ENCODE measurements at places on chromosomes 6 and 20.

- H3K4me3 ChIP-seq = no peak overlapping the region
- H3K4me1 ChIP-seq = peaks cover 18% of the 10 kb centered on the region
- no peaks in the 10 kb centered on the region for H3K27me3 ChIP-seq
- peaks cover 56% of the 10 kb centered on the region for H3K36me3 ChIP-seq
- no peak overlapping the region for H3K27ac ChIP-seq
Observed at GRCh38 chr6:7232351-7232750, 80.6 kb downstream of the SSR1 start.

DNA sequence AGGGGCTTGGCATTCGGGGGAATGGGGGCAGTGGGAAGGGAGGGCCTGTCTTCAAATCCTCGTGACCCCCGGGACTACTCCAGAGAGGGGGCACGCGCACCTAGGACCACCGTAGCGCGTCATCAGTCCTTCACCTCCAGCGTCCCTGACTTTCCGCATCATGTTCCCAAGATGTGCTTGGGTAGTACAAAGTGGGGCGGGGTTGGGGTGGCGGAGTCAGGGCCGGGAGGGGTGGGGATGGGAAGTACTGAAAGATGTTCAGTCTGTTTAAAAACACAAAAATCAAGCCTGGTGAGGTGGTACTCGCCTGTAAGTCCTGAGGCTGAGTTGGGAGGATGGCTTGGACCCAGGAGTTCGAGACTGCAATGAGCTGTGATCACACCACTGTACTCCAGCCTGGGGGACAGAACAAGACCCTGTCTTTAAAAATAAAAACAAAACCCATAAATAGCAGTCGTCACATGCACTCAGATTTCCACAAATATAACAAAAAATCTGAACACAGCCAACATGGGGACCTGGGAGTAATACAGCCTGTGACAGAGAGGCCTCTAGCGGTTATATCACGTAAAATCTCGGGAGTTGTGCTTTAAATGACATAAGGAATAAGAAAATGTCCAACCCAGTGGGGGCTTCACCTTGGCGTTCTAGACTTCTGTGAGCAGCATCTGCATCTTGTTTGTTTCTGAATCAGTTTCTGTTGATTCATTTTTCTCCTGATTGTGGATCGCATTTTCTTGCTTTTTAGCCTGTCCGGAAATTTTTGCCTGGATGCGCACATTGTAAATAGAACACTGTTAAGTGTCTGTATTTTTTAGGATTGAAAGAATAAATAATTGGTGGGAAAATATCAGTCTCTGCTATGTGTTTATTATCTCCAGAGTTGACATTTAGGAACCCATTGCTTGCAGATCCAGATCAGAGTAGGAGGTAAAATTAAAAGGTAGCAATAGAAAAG, 698 bp upstream of the LRP11 start:
- H3K27me3 ChIP-seq = no peaks in the 10 kb centered on the region
- no peaks in the 10 kb centered on the region for H3K36me3 ChIP-seq
- H3K27ac ChIP-seq = peak overlapping the region; percentile 96
- no peak for DNase-seq

- no peaks in the 10 kb centered on the region for H3K36me3 ChIP-seq
- no peaks in the 10 kb centered on the region for H3K27me3 ChIP-seq
- no peak overlapping the region for H3K27ac ChIP-seq
- no peak overlapping the region for H3K4me3 ChIP-seq
- DNase-seq = no peak
Observed at GRCh38 chr6:109311471-109311870, 70.8 kb downstream of the CD164 start.

GRCh38 chr6:31351401-31352309, 5.3 kb downstream of the HLA-B start:
- peaks cover 9% of the 10 kb centered on the region for H3K36me3 ChIP-seq
- no peak overlapping the region for H3K27ac ChIP-seq
- peaks cover 15% of the 10 kb centered on the region for H3K4me1 ChIP-seq
- H3K4me3 ChIP-seq = no peak overlapping the region
- no peaks in the 10 kb centered on the region for H3K27me3 ChIP-seq

GRCh38 chr20:9968015-9968414, 66.8 kb upstream of the ANKEF1 start:
- H3K4me3 ChIP-seq = no peak overlapping the region
- H3K36me3 ChIP-seq = no peaks in the 10 kb centered on the region
- DNase-seq = no peak
- peaks cover 3% of the 10 kb centered on the region for H3K27me3 ChIP-seq

GRCh38 chr6:29500594-29500993, 12.8 kb upstream of the MAS1L start:
- no peaks in the 10 kb centered on the region for H3K36me3 ChIP-seq
- H3K27ac ChIP-seq = no peak overlapping the region
- no peaks in the 10 kb centered on the region for H3K4me1 ChIP-seq
- H3K4me3 ChIP-seq = no peak overlapping the region
- no peak for DNase-seq
- peaks cover 11% of the 10 kb centered on the region for H3K27me3 ChIP-seq

DNA sequence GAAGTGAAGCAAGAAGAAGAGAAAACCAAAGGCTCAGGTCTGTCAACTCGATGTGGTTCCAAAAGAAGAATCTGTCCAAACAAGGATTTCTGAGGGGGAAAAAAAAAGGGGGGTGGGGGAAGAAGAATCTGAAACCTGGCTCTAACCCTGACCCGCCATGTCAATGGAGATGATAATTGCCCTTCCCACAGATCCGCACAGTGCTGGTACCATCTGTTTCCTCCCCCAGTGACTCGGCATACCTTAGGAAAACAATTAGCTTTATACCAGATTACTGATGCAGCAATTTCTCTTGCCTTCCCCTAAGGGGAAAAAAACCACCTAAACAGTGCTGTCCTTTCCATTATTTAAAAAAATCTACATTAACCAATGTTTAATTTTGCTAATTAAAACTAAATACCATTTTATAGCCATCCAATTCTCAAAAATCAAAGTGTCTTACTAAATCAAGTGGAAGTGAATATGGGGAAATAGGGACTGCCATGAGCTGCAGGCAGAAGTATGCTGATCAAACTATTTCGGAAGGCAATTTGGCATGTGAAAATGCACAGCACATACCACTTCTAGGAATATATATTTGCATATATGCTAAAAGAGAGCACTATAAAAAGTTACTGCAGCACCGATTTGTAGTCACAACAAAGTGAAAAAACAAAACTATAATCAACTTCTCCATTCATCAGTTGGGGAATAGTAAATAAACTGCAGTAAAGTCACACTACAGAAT, 46.8 kb downstream of the MAP7 start:
- H3K36me3 ChIP-seq = no peaks in the 10 kb centered on the region
- no peak for DNase-seq
- no peak overlapping the region for H3K27ac ChIP-seq
- peaks cover 8% of the 10 kb centered on the region for H3K4me1 ChIP-seq
- H3K27me3 ChIP-seq = no peaks in the 10 kb centered on the region

DNA sequence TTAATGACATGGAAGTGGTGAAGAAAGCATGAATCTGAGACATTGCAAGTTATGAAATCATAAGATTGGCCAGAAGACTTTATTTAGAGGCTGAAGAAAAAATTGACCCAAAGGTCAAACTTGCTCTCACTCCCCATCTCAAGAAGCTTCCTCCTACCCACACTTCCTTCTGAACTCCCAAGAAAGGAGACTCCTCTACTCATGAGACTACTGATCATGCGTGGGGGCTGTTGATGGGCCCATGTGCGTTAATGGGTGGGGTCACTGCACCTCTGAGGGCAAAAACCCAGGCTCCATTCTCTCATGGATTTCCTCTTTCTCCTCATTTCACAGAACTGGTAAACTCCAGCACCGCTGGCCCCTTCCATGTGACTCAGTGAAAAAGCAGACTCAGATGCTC, 470.6 kb upstream of the ARID1B start:
- H3K27ac ChIP-seq = no peak overlapping the region
- no peaks in the 10 kb centered on the region for H3K36me3 ChIP-seq
- H3K4me3 ChIP-seq = no peak overlapping the region
- DNase-seq = no peak
- no peaks in the 10 kb centered on the region for H3K27me3 ChIP-seq

DNA sequence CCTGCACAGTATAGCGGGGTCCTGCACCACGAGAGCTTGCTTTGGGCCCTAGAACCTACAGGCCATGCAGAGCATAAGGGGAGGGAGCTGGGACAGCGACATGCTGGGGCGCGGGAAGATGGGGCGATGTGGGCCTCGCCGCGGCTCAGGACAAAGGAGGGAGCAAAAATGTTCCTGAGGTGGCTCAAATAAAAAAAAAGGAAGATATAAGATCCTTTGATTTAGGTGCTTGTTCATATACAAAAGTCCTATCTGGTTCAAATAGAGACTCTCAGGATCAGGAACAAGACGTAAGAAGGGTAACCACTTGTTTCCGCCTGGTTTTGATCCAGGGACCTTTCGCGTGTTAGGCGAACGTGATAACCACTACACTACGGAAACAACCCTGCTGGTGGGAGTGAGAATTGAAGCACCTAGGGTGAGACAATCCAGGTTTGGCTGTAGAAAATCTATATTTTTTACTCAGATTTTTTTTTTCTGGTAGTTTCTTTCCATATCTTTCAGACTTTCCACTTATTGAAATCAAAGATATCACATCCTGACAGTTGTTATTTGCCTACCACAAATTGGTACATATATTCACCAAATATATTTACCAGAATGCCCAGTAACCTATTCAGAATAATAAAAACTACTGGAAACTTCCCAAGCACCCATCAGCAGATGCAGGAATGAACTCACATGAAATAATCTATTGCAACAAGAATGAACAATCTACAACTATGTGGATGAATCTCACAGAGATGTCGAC, 177.9 kb upstream of the ZNF184 start:
- H3K36me3 ChIP-seq = no peaks in the 10 kb centered on the region
- no peak overlapping the region for H3K4me3 ChIP-seq
- H3K27ac ChIP-seq = no peak overlapping the region
- H3K27me3 ChIP-seq = peaks cover 61% of the 10 kb centered on the region
- no peaks in the 10 kb centered on the region for H3K4me1 ChIP-seq

DNA sequence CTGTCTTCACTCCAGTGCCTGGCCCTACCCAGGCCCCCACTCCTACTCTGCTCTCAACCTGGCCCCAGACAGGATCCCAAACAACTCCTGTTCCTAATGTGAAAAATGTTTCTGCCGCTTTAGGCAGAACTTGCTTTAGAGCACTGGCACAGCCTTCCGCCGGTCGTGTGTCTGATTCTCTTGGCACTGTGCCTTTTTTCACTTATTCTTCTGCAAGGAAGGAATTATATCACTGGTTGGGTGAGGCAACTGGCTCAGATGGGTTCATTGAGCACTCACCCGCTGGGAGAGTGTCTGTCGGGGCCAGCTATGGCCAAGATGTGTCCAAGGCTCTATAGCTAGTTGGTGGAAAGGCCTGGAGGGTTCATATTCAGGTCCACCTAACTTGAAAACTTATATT, 33.6 kb upstream of the HLA-A start:
- H3K27ac ChIP-seq = no peak overlapping the region
- DNase-seq = no peak
- H3K27me3 ChIP-seq = no peaks in the 10 kb centered on the region
- H3K4me3 ChIP-seq = no peak overlapping the region
- no peaks in the 10 kb centered on the region for H3K4me1 ChIP-seq

- no peak overlapping the region for H3K27ac ChIP-seq
- no peaks in the 10 kb centered on the region for H3K27me3 ChIP-seq
- peaks cover 13% of the 10 kb centered on the region for H3K4me1 ChIP-seq
- H3K36me3 ChIP-seq = no peaks in the 10 kb centered on the region
- no peak for DNase-seq
Observed at GRCh38 chr6:39335780-39336545, 13.5 kb upstream of the KCNK16 start.

GRCh38 chr6:111805511-111806164, 67.6 kb downstream of the FYN start:
- H3K27ac ChIP-seq = peak overlapping the region; percentile 10
- peaks cover 18% of the 10 kb centered on the region for H3K4me1 ChIP-seq
- H3K4me3 ChIP-seq = no peak overlapping the region
- no peaks in the 10 kb centered on the region for H3K36me3 ChIP-seq
- no peak for DNase-seq
